ENCODE measurements at places on chromosomes 1 and 21.

DNA sequence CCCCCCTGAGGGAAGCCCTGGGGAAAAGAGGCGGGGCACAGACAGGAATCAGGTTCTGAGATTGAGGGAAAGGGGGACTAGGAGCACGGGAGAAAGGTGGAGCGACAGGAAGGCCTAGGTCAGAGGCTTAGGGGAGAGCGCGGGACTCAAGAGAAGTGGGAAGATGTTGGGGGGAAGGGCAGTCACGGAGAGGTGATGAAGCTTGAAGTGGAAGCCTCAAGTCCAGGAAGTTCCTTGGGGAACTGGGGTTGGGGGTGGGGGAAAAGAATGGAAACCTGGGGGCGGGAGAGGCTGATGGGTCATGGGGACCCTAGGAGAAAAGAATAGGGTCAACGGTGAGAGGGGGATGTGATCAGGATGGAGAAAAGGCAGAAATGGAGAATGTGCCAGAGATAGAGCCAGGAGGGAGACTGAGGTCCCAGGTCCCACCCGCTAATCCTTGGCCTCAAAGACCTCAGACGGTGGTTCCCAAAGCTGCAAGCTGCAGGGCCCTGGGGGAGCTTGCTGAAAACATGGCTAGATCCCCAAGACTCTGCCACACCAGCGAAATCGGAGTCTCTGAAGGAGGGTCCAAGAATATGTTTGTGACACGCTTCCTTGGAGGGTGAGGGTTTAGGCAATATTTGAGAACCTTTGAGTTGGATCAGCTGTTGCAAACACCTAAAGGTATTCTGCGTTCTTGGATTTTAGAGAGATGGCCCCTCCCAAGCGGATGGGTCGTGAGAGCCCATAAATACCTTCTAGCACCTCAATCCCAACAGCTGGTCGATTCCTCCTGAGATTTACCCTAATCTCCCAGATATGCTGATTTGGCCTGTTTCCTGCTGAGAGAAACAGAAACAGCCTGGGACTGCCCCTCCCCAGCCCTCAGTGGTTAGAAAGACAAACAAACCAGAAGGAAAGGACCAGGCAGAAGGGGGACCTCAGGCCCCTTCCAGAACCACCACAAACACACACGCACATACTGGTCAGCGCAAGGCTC is 3.6 kb downstream of the C1orf232 start:
- DNase-seq: no peak

DNA sequence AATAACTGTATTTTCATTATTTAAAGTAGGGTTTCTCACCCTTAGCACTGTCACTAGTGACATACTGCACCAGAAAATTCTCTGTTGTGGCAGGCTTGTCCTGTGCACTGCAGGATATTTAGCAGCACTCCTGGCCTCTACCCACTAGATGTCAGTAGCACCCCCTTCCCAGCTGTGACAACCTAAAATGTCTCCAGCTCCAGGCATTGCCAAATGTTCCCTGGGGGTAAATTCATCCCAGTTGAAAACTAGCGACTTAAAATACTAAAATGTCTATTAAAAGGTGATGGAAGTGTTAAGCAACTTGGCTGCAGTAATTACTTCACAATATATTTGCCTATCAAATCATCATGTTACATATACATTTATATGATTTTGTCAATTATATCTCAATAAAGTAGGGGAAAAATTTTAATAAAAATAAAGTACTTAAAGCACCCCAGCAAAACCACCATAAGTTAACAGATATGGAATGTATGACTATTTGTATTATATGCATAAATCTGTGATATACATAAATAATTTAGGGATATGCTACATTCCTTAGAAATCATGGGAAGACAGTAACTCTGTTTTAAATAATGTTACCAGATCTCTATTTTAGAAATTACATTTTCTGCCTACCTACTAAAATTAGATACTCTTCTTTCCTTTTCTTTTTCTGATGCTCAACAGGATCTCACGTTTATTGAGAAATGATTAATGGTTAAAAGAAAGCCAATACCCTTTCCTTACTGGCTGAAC is 74.6 kb downstream of the ARID4B start:
- DNase-seq: peak; percentile 34

GRCh38 chr1:64946916-64947315 is 19.4 kb downstream of the JAK1 start:
- DNase-seq: no peak

DNA sequence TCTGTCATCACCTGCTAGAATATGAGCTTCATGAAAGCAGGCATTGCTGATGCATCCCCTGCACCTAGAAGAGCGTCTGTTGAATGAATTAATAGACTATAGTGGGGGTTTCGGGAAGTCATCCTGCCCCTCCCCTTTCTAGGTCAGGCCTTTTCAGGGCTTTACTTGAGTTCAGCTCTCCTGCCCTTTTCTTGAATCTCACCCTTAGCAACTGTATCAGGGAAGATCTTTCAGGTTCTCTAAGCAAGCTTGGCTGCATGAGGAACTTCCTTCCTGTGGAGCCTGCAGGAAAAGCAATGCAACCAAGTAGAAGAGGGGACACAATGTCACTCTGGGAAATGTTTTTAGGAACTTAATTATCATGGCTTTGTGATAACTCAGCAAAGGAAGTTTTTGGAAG is 27.2 kb upstream of the KIAA0040 start:
- no peak for DNase-seq

- no peak for DNase-seq
Observed at GRCh38 chr1:25743164-25744139, 56.5 kb upstream of the SELENON start.

DNA sequence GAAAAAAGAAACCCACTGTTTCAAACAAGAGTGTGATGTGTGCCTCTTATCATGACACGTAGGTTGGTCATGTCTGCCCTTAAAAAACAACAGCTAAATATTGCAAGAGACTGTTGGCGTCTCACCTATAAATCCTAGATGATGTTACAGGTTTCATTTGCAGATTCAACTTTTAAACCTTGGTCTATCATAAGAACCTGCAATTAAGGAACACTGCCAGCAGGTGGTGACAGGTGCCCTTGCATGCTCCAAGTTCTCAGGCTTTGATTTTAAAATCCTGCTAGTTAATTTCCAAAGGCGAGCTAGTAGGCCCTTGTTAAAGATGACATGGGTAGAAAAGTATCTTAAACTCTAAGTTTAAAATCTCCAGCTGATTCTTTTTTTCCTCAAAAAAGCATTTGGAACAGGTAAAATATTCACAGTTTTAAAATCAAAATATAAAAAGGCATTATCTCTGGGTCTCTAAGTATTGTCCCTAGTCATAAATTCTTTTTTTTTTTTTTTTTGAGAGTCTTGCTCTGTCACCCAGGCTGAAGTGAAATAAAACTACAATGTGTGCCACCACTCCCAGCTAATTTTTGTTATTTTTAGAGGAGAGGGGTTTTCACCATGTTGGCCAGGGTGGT is 39.1 kb downstream of the CLSTN1 start:
- peak; percentile 20 for DNase-seq

GRCh38 chr1:7104339-7104738 is 319.1 kb downstream of the CAMTA1 start:
- no peak for DNase-seq

DNA sequence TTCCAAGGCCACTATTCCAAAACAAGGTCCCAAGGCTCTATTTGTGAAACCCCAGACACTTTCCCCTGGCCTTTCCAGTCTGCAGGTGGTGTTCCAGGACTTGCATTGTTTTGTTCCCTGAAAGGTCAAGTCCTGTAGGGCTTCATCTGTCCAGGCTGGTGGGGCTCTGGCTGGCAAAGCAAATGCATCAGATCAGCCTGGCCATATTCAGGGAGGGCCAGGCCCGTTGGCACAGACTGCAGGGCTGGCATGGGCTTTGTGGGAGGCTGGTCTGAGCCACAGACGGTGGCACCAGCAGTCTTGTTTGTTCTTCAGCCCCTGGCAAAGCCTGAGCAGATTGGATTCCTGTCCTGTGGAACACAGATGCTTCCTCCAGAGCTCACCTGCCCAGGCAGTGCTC is 93.0 kb downstream of the SPATA46 start:
- DNase-seq: no peak

DNA sequence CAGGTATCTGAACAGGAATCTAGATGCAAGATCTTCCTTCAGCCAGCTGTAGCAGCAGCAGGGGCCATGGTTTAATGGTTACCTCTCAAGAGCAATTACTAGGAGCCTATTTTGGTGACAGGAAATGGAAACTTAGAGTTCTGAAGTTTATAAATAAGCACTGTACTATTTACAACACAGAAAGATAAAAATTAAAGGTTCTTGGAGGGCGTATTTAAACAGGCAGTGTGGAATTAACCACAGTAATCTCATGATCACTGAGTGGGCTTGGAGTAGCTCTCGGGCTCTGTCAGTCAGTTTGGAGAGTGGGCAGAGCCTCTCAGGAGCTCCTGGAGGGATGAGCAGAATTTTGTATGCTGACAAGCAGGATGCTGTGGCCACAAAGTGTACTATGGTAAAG is 10.2 kb upstream of the FCRL5 start:
- no peak for DNase-seq

DNA sequence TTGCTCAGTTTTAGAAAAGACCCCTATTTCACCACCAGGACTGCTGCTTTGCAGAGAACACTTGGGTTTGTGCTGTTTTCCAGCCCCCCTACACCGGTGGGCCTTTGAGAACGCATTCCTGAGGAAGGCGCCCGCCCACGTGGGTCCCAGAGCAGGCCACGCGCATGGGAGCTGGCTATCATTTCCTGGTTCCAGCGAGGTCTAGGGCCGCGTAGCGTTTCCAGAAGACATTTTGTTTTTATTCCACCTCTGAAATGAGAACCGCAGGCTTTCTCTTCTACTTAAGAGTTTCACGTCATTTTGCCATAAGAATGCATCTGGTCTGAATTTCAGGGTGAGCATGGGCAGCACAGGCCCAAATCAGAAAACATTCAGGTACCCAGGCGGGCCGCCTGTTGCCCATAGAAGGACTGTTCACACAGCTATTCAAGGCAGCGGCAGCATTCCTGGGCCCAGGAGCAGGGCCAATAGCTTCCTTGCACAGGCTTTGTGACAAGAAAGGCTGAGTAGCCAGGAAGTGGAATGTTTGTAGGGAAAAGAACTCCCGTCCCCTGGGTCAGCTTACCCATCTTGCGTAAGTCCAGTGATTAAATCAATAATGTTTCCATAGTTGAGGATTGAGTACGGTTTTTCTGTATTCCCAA is 1.4 kb upstream of the KLHL21 start:
- DNase-seq: no peak

DNA sequence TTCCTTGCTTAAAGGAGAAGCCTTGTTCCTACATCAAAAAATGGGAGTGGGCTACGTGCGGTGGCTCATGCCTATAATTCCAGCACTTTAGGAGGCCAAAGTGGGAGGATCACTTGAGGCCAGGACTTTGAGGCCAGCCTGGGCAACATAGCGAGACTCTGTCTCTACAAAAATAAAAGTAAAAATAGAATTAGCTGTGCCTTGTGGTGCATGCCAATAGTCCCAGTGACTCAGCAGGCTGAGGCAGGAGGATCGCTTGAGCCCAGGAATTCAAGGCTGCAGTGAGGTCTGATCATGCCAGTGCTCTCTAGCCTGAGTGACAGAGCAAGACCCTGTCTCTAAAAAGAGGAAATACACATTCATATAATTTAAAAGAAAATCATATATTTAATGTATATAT is 127.1 kb downstream of the C1orf21 start:
- no peak for DNase-seq

- no peak for DNase-seq
Observed at GRCh38 chr1:25257196-25257595, 9.9 kb upstream of the RSRP1 start.

GRCh38 chr1:153763365-153764225 is 11.6 kb upstream of the SLC27A3 start:
- no peak for DNase-seq

DNA sequence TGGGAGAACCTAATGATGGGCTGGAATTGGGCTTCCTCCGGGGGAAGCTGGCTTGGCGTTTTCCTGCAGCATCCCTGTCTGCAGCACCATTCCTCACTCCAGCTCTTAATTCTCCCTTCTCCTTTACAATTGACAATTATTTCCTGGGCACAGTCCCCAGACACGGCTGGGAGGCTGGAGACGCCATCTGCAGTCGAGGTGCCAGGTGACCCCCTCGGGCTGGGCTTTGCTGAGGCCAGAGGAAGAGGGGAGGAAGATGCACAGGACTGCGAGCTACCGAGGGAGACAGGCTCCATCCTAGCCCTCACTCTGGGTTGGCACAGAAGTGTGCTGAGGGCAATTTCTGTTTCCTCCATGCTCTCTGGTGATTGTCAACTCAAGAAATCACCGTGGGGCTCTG is 453.8 kb downstream of the PTPRU start:
- no peak for DNase-seq

GRCh38 chr1:212368073-212368484 is 46.6 kb downstream of the PACC1 start:
- no peak for DNase-seq

- DNase-seq: no peak
Observed at GRCh38 chr1:228105270-228105995, 2.3 kb upstream of the C1orf35 start.

- no peak for DNase-seq
Observed at GRCh38 chr1:17404820-17405219, 32.8 kb downstream of the PADI6 start.

GRCh38 chr1:81757398-81758020 is 43.2 kb upstream of the ADGRL2 start:
- DNase-seq: no peak

GRCh38 chr1:9352377-9353134 is 59.9 kb downstream of the SPSB1 start:
- DNase-seq: no peak

DNA sequence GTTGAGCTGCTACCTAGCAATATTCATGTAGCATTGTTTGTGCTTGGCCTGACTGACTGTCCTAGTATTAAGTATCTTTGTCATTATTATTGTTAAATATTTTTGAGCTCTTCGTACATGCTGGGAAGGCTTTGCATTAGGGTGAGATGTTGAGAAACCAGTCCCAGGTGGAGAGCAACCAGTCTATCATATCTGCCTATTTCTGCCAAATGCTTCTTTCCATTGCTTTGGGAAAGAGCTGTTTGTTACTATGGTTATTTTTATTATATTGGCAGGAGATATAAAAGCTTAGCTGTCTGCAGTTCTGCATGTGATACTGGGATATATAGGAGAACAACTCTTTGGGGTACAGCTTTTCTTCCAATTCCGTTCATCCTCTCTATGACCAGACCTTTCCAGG is 85.1 kb downstream of the CLDN17 start:
- no peak for DNase-seq

- no peak for DNase-seq
Observed at GRCh38 chr1:68383092-68383491, 66.7 kb downstream of the RPE65 start.
